ENCODE measurements at places on chromosomes 16 and 17.
A peak's percentile ranks its signal among the peaks of the same experiment; 100 is the strongest.

DNA sequence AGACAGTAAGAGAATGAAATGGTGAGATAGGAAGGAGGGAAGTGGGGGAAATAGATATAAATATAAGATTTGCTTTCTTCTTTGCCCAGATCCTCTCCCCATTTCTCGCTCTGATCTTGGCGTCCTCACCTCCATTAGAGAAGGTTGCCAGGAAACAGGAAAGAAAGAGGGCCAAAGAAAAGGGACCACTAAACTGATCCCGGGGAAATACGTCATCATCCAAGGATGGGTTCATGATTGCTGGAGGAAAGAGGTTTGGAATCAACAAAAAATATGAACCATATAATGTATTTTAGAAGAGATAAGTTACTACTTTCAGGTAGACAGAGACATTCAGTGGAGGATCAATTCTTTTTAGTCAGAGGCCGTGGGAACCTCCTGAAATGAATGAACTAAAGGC is 536.0 kb downstream of the HAPSTR1 start:
- DNase-seq, result no peak

DNA sequence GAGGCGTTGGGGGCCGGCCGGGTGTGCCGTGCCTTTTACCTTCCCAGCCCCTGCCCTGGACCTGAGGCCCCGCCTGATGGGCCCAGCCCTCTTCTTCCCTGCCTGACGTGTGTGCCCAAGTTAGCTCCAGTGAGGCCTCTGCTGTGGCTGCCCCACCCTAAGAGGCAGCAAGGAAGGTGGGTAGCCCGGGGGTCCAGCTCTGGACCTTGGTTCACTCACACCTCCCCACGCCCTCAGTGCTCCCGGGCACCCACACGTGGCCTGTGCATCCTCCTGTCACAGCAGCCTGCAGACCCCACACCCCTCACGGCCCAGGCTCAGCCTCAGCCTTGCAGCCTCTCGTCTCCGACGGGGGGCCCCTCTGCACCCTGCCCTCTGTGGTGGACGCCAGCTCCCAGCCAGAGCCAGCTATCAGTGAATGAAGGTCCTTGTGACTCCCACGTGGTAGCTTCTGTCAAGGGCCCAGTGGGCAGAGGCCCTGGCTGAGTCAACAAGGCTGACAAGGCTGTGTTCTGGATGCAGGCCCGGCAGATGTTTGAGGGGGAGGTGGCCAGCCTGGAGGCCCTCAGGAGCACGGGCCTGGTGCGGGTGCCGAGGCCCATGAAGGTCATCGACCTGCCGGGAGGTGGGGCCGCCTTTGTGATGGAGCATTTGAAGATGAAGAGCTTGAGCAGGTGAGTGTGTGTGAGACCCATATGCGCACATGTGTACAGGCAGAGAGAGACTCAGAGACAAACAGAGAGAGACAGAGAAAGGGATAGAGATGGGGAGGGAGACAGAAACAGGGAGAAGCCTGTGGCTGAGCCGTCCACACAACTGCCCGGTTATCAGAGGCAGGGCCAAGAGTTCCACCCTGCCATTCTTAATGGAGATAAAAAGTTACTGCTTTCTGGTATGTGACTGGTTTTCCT is 2.8 kb downstream of the FN3K start:
- DNase-seq, result no peak

GRCh38 chr17:5563456-5563855 is 20.9 kb downstream of the NLRP1 start:
- DNase-seq, result no peak

GRCh38 chr16:24930440-24930839 is 84.7 kb downstream of the SLC5A11 start:
- DNase-seq, result no peak

DNA sequence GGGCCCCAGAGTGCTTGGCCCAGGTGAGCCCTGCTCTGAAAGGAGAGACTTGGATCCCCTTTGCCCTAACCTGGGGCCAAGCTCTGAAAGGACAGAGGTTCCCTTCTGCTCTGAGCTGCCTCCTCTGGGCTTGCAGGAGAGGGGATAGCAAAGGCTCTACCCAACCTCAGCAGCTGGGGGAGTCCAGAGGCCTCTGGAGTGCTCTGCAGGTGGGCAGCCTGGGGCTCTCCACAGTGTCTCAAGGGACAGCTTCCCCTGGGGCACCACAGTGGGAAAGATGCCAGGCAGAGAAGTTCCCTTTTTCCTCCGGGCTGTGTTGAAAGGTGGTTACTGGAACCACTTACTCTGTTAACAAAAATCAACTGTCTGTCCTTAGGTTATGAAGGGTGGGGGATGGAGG is 48.2 kb upstream of the MGAT5B start:
- DNase-seq, result no peak

DNA sequence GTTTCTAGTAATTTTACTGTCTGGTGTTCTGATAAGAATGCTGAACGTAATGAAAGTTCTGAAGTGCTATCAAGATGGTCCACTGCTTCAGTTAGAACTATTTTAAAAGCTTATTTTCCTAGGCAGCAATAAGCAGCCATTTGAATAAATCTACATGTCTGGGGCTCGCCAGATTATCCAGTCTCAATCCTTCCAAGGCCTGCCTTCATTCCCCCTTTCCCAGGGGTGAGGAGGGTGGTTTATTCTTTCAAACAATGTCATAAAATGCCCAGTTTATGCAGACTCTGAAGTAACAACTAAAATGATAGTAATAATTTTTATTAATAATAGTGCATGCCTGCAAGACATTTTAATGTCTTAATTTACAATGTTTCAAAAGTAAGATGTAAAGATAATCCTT is 2.4 kb downstream of the CDH11 start:
- DNase-seq, result peak; percentile 17

DNA sequence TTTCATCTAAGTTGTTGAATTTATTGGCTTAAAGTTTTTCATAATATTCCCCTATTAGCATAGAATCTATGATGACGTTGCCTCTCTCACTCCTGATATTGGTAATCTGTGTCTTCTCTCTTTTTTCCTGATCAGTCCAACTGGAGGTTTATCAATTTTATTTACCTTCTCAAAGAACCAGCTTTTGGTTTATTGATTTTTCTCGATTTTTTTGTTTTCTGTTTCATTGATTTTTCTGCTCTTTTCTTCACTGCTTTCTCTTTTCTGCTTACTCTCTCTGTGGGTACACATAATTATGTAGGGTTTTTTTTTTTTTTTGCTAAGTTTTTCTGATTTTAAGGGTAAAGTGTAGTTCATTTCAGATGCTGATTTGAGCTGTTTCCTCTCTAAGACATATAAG is 29.7 kb downstream of the MRTFB start:
- DNase-seq, result no peak

DNA sequence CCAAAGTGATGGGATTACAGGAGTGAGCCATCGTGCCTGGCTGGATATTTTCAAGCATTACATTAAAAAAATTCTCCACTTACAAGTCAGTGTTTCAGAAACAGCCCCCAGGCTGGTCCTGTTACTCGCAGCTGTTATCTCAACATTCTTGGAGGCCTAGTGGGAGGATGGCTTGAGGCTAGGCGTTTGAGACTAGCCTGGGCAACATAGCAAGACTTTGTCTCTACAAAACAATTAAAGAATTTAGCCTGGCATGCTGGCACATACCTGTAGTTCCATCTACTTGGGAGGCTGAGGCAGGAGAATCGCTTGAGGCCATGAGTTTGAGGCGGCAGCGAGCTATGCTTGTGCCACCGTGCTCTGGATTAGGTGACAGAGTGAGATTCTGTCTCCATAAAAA is 26.5 kb upstream of the SPNS3 start:
- DNase-seq, result no peak

GRCh38 chr16:24577167-24577566 is 37.8 kb downstream of the RBBP6 start:
- no peak for DNase-seq

GRCh38 chr17:4587803-4588202 is 3.5 kb downstream of the SMTNL2 start:
- DNase-seq, result peak; percentile 1

DNA sequence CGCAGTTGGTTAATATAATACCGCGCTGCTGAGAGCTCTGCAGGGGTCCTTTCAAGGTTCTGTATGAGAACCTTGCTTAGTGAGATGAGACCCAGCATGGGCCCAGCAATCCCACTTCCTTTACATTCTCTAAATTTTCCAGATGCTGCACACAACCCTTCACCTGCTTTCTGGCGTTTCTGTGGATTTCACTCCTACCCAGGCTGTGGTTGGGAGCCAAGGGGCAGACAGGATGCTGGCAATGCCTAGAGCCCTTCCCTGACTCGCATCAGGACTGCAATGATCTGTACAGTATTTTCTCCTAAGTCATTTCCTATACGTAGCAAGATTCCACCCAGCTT is 10.1 kb upstream of the PIPOX start:
- DNase-seq, result peak; percentile 61

- no peak for DNase-seq
Measured at GRCh38 chr16:1740781-1741490, 30.4 kb downstream of the NME3 start.

- no peak for DNase-seq
Measured at GRCh38 chr16:57476546-57477410, 9.5 kb downstream of the DOK4 start.

GRCh38 chr16:1174477-1175357 is 21.8 kb downstream of the CACNA1H start:
- no peak for DNase-seq

DNA sequence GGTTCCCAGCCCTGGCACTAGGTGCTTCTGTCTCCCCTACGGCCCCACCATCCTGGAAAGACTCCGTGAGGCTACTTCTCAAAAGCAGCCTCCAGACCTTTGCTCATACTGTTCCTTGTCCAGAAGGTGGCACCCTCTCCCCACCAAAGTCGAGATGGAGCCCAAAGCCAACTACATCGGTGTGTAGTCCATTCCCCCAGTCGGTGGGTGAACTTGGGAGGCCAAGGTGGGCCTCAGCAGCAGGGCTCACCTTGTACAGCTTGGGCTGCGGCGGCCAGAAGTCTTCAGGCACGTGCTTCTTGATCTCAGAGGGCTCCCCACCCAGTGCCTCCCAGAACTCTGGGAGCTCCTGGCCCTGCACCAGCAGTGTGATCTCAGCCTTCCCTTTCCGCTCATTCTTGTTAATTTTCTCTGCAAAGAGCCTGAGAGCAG is 10.2 kb downstream of the FLII start:
- peak; percentile 72 for DNase-seq

DNA sequence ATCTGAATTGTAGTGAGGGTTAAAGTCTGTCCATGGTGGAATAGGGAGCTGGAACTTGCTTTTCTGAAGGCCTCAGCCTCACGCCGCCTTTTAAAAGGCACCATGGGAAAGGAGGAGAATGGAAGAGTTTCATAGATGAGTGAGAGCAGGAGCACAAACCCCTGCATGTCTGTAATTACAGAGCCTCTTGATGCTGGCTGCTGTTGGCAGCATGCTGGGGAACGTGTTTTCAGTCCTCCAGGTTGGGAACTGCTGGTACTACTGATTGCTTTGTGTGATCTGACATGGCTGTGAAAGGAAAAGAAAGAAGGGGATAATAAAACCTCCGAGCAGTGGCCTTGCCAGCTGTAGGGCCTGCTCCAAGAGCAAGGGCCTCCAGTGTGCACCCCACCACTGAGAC is 16.8 kb upstream of the DYNLL2 start:
- no peak for DNase-seq

- DNase-seq, result peak; percentile 70
Measured at GRCh38 chr17:16255481-16255921, 38.5 kb downstream of the PIGL start.

GRCh38 chr17:29760279-29761039 is 137.7 kb upstream of the CORO6 start:
- DNase-seq, result peak; percentile 40

All from neural progenitor cell (in vitro differentiated cells).